ENCODE measurements at places on chromosomes 6 and 20. TPM values are rescaled to one million over a fixed set of nuclear protein-coding genes. Genes with fewer than 3 reads are reported as not detected.

- no peak for DNase-seq
Measured at GRCh38 chr6:134599079-134599478, 281.2 kb upstream of the SGK1 start.

Gene SFT2D1
- polyA plus RNA-seq: 47.2 TPM

- DNase-seq: no peak
Measured at GRCh38 chr20:21167261-21167660, 41.4 kb downstream of the KIZ start.

Gene PHACTR1
- polyA plus RNA-seq: 3.3 TPM

Gene PREP
- 26.9 TPM for polyA plus RNA-seq

- no peak for DNase-seq
Measured at GRCh38 chr6:90088009-90088408, 193.7 kb downstream of the GJA10 start.

Gene EPHA7
- 11.0 TPM for polyA plus RNA-seq

Gene SLC17A1
- polyA plus RNA-seq: not detected

DNA sequence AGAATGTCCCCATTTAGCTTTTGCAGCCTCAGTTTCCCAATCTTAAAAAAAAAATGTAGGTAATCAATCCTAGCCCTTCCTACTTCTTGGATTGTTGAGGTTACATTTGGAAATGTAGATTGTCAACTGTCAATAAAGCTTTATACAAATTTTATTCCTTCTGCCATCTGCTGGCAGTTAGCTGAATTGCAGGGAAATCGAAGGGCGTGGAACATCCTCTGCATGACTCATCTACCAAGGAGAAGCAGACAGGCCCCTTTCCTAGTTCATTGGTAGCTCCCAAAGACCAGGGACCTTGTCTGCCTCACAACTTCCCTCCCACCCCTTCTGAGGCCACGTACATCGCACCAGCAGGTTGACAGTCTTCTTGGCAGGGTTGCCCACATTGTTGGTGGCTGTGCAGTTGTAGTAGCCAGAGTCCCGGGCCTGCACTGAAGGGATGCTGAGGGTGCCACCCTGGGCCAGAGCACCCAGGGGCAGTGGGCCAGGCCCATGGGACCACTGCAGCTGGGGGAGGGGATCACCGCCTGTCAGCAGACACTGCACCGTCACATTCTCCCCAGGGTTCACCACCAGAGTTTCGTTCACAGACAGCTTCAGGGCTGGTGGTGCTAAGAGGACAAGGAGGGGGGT lies 43.6 kb downstream of the MDGA1 start:
- no peak for DNase-seq

GRCh38 chr6:14513496-14514393 lies 396.2 kb downstream of the CD83 start:
- no peak for DNase-seq

Gene ZNF165
- 0.90 TPM for polyA plus RNA-seq

DNA sequence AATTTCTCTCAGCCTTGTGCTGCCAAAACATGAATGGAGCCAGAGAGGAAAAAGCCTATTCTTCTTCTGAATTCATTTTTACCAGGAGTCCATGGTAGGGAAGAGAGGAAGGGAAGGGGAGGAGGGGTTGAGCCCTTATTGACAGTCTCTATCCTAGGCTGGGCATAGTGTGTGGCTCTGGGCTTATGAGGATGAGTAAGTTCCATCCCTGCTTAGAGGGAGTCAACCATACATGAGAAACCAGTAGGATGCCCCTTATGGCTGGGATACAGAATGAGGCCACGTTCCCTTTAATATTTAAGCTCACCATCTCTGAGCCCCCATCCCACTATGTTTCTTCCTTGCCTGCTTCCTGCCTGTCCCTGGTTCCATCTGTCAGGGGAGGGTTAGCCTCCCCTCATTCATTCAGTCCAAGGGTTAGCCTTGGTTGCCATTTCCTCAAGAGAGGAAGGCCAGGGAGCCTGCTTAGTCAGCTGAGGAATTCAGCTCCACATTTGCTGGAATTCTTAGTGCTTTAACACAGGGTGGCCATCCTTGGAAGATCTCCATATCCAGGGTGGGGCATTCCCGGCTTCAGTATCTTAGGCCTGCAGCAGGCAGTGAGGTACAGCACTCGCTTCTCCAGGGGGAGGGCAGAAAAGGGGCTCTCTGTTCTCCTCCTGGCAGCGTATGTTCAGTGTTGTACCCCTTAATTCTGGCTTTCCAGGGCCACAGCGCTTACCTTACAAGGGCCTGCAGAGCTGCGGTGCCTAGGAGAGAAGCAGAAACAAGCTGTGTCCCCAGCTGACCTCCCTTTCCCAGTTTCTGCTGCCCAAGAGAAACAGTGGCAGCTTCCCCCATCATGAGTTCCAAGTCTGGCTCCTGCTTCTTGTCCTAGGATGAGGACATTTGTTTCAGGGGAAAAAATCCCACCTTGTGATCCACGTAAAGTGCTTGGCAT lies 12.5 kb downstream of the SIRT5 start:
- no peak for DNase-seq

Gene ZBTB46
- 6.7 TPM for polyA plus RNA-seq

DNA sequence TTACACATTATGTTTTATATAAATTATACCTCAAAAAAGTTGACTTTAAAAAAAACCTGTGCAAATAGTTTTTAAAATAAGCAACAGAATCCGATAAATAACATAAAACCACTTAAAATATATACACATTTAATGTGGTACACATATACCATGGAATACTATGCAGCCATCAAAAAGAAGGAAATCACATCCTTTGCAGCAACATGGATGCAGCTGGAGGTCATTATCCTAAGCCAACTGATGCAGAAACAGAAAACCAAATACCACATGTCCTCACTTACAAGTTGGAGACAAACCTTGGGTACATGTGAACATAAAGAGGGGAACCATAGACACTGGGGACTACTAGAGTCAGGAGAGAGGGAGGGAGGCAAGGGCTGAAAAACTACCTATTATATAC lies 4.0 kb upstream of the DEFB121 start:
- no peak for DNase-seq

Gene CD93
- 52.6 TPM for polyA plus RNA-seq

- no peak for DNase-seq
Measured at GRCh38 chr20:12159261-12159660, 241.6 kb downstream of the BTBD3 start.

GRCh38 chr6:149900620-149901443 lies 2.9 kb upstream of the RAET1E start:
- no peak for DNase-seq

Gene PEDS1
- polyA plus RNA-seq: 54.2 TPM

Gene FAM83C
- polyA plus RNA-seq: 0.18 TPM

Gene MYB
- polyA plus RNA-seq: 0.18 TPM

- DNase-seq: no peak
Measured at GRCh38 chr20:56411759-56412472, at the start of gene CASS4. TSS of gene CASS4 (plus strand) at chr20:56412260. CDS start at chr20:56412459, 199 bp downstream.

Gene CDSN
- not detected for polyA plus RNA-seq

Gene TNF
- 0.29 TPM for polyA plus RNA-seq

DNA sequence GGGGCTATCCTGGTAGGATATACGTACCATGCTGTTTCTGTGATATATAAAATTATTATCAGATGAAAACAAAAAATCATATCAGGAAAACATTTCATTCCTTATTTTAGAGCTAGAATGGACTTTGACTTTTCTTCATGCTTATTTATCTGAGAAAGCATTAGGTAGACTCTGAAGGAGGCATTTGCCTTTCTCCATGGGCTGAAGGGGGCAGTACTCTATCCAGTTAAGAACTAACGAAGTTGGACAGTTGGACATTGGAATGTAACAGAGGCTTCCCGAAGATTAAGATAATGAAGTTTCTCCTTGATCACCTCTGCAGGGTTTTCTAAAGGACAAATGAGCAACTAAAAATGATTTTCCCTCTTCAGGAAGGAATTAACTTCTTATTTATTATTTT lies 233.9 kb downstream of the SAMD5 start:
- DNase-seq: no peak

DNA sequence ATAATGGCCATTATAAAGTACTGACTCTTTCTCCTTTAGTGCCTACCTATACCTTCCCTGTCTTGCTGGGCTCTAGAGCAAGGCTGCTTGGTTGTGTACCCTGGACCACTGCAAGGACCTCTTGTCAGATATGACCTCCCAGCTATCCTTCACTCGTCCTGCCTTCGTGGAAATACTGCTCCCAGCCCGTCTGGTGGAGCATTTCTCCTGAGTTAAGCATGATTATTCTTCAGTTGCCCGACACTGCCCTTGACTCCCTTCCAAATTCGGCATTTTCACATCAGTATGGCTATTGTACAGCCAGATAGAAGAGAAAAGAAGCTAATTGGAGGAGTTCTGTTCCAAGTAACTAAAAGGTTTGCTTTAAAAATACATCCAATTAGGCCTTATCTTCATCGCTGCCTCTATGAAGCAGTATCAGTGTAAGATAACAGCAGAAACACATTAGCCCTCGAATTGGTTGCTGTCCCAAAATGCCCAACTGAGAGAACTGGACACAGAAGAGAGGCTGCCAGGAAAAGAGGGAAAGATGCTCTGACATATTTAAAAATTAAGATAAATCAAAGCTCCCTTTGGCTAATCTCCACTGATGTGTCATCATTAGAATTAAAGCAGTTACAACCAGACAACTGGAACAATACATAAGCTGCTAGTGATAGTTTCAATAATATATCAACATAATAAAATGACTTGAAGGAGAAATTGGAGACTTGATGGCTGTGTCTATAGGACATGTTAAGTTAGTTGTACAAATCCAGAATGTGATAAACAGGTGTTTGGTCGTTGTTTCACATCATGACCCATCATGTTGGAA lies 54.4 kb downstream of the OPRM1 start:
- DNase-seq: peak; percentile 41

Gene STMN3
- polyA plus RNA-seq: 44.7 TPM

GRCh38 chr6:43644940-43645612 lies at the start of gene RSPH9:
TSS of gene RSPH9 (plus strand) at chr6:43645036. CDS start at chr6:43645099, 63 bp downstream.
- DNase-seq: no peak

DNA sequence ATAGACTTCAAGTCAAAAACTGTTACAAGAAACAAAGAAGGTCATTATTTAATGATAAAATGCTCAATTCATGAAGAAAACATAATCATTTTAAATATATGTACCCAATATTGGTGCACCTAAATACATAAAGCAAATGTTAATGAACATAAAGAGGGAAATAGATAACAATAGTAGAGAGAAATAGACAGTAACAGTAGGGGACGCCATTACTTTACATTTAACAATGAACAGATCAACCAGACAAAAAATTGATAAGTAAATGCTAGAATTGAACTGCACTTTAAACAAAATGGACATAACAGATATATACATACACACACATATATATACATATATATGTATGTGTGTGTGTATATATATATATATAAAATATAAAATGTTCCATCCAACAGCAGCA lies 37.4 kb downstream of the IL22RA2 start:
- no peak for DNase-seq

- no peak for DNase-seq
Measured at GRCh38 chr6:16514249-16514648, 247.0 kb downstream of the ATXN1 start.

- DNase-seq: no peak
Measured at GRCh38 chr6:113115196-113115595, 741.9 kb upstream of the MARCKS start.
